Hematopoietic multipotent progenitor cell treated with erythropoietin and hydrocortisone succinate and interleukin-3 and kit ligand, for 4 days (in vitro differentiated cells): ENCODE measurements at places on chromosomes 12 and 14.

GRCh38 chr12:79452906-79453305 lies 237.9 kb downstream of the PAWR start:
- peak; percentile 12 for DNase-seq

DNA sequence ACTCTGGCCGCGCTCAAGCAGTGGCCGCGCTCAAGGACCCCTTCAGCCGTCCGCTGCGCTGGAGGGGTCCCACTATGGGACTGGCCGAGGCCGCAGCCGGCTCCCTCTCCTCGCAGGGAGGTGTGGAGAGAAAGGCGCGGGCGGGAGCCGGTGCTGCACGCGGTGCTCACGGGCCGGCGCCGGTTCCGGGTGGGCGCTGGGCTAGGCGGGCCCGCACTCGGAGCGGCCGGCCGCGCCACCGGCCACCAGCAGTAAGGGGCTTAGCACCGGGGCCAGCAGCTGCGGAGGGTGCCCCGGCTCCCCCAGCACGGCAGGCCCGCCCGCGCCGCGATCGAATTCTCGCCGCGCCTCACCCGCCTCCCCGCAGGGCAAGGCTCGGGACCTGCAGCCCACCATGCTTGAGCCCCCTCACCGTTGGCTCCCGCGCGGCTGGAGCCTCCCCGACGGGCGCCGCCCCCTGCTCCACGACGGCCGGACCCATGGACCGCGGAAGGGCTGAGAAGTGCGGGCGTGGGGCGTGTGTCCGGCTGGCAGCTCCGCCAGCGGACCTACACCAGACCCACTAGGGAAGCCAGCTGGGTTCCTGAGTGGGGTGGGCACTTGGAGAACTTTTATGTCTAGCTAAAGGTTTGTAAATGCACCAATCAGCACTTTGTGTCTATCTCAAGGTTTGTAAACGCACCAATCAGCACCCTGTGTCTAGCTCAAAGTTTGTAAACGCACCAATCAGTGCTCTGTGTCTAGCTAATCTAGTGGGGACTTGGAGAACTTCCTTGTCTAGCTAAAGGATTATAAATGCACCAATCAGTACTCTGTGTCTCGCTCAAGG lies 49.5 kb downstream of the KLHL28 start:
- DNase-seq = peak; percentile 14

- DNase-seq = no peak
These were observed 421.8 kb upstream of the PDE3A start for GRCh38 chr12:19946550-19946949.

DNA sequence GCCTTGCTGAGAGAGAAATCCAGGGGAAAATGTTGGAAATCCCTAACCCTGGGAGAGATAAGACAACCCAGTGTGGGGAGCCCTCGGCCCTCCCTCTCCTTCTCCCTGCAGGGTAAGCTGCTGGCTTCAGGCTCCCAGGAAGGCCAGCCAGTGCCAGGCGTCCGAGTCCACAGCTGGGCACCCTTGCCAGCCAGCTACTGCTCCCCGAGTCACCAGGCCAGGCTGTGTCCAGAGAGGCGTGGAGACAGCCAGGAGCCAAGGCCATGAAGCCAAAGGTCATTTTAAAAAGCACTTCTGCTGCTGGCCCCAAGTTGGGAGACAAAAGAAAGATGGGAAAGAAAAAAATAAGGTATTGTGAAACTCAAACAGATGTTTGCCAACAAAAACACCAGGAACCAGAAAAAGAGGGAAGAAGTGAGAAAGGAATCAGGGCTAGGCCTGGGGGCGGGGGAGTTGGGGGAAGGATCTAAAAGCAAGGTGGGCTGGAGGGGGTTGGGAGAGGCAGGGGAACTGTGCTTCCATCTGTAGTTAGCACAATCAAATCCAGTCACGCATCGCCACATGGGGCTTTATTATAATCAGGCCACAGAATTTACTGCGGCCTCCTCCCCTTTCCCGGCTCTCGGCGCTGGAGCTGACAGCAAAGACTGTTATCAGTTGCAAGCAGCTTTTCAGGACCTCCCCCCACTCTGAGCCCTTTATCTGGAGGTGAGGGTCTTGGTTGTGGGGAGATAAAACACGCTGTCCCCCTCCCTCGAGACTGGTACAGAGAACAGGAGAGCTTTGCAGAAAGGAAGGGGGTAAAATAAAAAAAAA lies 33.5 kb downstream of the RBM19 start:
- peak; percentile 95 for DNase-seq

DNA sequence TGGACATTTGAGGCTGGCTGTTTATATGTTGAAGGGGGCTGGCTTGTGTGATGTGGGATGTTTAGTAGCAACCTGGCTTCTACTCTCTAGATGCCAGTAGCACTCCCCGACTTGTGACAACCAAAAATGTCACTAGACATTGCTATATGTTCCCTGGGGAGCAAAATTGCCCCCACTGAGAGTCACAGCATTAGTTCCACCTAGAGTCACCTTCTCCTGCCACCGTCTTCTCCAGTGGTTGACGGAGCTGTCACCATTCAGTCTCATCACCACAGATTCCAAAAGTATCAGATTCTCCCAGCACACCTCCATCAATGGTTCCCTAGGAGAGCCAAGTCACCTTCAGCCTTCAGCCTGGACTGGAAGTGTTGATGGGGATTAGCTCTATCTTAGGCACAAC lies 7.8 kb upstream of the KRT76 start:
- DNase-seq = no peak

GRCh38 chr12:64029013-64029857 lies 184.7 kb downstream of the SRGAP1 start:
- no peak for DNase-seq

GRCh38 chr14:21197418-21198205 lies 41.7 kb upstream of the OR5AU1 start:
- no peak for DNase-seq

DNA sequence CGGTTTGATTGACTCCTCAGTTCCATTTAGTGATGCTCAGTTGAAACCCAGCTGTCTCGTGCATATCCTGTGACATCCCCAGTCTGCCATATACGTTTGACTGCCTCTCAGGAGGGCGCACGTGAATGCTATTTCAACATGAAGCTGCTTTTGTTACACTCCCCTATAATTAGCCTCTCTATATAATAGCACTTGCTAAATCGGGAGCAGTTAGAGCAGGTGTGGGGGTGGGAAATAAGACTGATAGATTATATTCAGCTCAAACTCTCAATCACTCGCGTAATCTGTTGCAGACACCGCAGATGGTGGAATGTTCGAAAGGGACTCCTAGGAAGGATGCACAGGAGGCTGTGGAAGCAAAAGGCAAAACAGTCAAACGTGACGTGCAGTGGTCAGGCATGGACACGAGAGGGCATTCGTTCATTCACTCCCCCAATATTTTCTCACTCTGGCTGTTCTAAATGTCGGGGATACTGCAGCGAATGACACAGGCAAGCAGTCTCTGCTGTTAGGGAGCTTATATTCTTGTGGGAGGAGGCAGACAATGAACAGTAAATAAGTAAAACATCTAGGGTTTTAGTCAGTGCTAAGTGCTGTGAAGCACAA lies 29.8 kb downstream of the KCNA1 start:
- DNase-seq = no peak

- no peak for DNase-seq
These were observed 16.2 kb downstream of the CCDC62 start for GRCh38 chr12:122790393-122791075.

DNA sequence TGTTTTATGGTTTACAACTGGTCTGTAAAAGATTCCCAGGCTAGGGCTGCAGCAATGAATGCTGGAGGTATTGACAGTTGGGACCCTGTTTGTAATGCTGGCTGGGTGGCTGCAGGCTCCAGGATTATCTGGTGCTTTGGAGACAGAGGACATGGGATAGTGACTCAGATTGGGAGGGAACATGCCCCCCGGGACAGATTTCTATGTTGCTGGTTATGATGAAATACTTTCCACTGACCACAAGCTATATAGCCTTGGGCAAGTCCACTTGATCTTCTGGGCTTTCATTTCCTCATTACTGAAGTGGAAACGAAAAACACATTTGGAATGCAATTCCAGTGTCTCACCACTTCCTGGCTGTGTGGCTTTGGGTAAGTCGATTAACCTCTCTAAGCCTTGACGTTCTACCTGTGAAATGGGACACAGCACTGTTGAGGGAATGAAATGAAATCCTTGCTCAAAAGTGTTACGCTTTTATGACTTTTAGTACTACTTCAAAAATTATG lies 6.3 kb upstream of the TPCN1 start:
- DNase-seq = peak; percentile 72

DNA sequence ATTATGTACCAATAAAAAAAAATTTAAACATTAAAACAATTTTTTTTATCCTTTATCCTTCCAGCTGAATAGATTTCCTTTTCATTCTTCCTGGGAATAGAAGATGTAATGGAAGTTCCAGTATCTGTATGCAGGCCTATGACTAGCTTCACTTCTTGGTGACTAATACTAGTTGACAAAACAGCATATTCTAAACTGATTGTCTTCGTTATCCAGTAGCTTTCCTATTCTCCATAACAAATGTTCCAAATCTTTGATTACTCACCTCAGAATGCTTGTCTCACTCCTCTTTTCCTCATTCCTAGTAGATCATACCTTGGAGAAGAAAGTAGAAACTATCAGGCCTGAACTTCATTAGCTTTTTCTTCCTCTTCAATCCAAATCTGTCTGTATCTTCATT lies 70.7 kb downstream of the PLEKHA5 start:
- no peak for DNase-seq

- DNase-seq = no peak
These were observed 34.3 kb downstream of the DHRS2 start for GRCh38 chr14:23670481-23670880.

- DNase-seq = peak; percentile 81
These were observed 43.3 kb upstream of the NT5DC3 start for GRCh38 chr12:103884316-103884715.

GRCh38 chr12:26767116-26767515 lies 65.9 kb downstream of the ITPR2 start:
- DNase-seq = no peak

GRCh38 chr12:74849801-74850200 lies 312.2 kb downstream of the ATXN7L3B start:
- no peak for DNase-seq

GRCh38 chr12:33180918-33181317 lies 258.7 kb downstream of the SYT10 start:
- no peak for DNase-seq

DNA sequence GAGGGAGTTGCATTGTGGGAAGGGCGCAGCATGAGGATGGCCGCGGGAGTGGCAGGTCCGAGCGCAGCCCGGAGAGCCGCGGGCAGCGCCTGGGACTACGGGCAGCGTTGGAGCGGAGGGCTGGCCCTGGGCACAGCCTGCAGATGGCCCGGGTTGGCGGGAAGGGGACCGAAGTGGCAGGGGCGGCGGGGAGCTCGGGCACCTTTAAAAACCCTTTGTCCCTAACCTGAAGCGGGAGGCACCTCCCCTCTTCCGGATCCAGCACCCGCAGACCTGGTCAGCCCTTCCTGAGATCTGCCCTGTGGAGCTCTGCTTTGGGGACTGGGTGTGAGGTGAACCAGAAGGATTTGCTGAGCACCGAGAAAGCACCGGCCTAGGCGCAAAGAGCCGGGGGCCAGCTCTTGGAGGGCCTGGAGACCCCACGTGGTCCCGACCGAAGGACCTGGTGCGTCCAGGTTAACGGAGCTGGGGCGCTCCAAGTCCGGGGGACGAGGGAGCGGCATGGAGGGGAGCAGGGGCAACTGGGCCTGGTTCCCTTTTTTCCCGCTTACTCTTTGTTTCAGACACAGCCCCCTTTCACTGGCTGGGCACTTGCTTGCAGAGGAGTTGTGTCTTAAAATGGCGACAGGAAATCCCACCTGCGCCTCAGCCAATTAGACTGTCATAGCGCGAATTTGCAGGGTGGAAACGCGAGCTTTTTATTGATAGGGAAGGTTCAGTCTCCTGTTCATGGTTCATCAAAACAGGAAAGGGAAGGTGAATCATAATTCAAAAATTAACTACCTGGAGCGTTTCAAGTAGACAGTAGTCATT lies 792 bp upstream of the SLC38A1 start:
- DNase-seq = peak; percentile 64

DNA sequence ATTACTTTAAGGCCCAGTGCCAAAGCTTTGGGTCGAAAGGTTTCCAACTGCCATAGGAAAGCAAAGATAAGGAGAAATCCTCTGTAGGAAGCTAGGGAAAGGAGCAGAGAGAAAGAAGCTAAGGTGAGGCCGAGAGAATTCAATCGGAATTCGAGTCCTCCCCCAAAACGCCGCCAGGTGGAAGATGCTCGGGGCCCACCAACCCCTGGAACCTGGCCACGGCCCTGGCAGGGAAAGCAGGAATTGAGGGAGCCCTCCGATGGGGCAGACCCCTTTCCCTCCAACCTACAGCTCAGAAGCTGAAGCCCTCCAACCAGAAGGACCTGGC lies 498 bp downstream of the GMFB start:
- no peak for DNase-seq

DNA sequence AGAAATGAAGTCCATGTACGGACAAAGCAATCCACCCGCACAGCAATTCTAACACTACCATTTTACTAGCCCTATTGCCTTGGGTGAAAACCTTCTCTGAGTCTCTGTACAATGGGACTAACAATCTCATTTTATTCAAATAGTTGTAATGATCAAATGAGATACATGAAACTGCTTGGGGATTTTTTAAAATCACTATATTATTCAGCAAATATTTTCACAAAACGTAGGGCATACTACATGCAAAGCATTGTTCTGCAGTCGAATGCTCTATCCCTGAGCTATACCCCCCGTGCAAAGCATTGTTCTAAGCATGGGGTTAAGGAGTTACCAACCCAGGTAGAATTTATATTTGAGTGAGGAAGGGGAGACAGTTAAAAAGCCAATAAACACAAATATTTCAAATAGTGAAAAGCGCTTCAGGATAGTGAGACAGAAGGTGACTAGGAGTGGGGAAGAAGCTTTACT lies 554 bp upstream of the ATF7 start:
- peak; percentile 41 for DNase-seq

- no peak for DNase-seq
These were observed 2.0 kb upstream of the SOS2 start for GRCh38 chr14:50233166-50233950.

DNA sequence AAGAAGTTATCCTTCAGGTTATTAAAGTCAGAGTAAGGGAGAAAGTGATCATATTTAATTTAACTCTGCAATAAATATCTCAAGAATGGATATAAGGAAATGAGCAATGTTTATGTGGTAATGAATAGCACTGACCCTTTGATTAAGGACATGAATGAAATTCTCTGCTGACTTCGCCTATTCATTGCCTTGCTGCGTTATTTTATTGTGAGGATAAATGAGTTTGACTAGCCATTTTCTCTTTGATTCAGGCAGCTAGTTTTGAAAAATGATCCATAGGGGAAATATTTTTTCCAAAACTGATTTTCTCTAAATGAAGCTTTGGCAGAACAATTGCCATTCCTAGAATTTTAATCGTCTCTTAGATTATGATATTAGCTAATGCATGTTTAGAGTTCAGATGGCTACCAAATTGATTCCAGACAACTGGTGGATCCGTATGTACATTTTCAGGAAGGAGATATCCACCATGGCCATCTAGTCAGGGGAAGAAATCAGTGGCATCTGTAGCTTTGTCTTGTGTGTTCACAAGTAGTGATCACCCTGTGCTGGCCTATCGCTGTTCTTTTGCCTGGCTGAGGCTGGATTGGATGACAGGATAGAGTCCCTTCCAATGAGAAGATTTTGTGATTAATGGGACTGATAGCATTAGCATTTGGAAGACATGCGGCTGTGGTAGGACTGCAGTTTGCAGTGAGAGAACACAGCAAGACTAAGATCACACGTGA lies 302.3 kb upstream of the RGS6 start:
- no peak for DNase-seq
